COLO829 (cell line): ENCODE measurements at places on chromosomes 6 and 20.
A peak's percentile ranks its signal among the peaks of the same experiment; 100 is the strongest.

DNA sequence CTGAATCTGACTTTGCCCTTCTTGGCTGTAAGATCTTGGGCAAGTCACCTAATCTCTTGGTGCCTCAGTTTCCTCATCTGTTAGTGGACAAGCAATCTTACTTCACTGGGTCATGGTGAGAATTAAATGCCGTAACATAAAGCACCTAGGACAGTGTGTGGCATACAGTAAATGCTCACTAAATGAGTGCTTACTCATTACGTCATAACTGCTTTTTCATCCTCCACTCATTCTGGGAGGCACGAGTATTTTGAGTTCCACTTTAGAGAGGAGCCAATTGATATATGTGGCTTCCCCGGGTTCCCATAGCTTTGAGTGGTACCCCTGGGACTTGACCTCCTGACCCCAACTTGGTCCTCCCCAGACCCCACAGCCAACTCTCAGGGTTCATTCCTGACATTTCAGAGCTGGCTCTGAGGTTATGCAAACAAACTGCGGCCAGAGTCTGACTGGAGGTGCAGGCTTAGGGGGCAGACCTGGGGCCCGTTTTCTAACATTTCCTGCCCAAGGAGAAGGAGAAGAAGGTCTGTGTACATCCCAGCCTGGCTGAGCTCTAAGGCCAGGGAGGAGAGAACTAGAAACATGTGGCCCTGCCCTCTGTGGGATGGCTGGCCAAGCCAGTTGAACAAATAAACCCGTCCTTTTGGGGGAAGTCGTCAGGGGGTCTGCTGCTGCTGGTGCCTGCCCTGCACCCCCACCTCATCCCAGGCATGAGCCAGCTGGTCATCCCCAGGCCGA, 5.8 kb downstream of the ANGPT4 start:
- no peak for DNase-seq

DNA sequence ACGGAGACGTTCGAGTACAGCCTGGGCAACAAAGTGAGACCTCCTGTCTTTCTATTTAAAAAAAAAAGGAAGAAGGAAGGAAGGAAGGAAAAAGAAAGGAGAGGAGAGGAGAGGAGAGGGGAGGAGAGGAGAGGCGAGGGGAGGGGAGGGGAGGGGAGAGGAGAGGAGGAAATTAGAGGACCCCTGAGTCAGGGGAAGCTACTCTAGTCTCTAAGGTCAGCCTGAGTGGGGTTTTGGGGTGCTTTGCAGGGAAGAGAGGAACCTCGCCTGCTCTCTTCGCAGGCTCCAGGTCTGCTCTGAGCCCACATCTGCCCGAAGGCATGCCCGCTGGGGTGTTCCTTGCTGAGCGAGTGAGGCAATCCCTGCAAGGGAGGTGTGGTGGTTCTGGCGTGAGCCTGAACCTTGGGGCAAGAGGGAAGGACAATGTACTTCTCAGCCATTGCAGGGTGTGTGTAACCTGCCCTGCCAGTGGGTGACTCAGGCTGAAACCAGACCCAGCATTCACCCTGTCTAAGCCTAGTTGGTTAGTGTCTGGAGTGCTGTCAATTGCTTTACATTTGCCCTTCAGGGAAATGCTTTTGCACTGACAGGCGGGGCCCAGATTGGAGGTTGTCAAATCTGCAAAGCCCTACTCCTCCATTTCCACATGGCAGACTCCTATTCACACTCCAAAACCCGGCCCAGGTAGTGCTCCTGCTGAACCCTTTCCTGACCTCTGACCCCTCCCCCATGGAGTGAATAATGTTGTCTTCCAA, 15.3 kb upstream of the MMP9 start:
- peak; percentile 77 for DNase-seq

DNA sequence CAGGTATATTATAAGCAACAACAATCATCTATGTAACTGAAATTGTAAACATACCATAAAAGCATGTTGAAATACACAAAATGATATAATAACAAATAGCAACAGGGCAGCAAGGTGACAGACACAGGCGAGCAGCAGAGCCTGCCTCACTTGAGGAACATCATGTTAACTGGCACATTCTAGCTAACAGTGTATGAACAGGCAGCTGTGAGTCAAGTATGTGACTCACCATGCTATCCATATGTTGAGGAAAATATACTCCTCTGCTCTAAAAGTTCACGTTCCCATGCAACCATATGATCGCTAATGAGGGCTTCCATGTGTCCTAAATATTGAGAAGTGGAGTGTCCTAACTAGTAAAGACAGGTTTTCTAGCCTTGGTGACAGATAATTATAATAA, 18.4 kb downstream of the SERAC1 start:
- no peak for DNase-seq

DNA sequence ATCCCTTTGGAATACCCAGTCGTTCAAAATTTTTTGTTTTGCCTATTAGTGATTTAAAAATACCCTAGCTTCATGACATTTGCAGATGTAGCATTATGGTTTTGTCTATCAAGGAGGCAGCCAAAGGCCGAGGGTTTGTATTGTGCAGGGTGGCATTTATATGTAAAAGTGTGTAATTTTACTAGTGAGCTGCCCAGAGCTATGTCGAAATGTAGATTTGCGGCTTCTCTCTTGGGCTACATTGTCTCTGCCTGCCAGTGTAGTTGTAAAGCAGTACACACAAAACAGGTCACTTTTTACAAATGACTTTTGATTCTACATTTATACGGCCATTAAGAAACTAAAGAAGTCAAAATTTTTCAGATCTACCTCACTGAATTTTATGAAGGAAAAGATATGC, 87.7 kb downstream of the TSHZ2 start:
- DNase-seq, result no peak

GRCh38 chr20:35216541-35216940, 9.9 kb upstream of the MMP24 start:
- no peak for DNase-seq

DNA sequence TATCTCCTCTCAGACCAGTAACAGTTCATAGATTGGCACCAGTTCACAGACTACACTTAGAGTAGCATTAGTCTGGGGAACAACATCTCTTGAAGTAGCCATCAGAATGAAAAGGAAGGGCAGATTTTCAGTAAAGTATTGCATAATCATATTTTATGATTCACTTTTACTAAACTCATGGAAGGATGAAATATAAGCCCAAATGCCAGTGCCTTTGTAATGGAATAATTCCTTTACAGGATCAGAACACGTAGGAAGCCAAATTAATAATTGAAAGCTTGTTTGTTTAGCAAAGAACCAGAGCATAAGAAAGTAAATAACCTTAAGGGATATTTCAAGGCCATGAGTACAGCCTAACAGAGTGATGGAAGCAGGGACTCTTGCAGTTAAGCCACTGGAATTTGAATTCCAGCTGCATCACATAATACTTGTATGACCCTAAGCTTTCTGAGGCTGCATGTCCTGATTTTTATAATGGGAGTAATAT, 11.4 kb upstream of the LOC128125822 start:
- DNase-seq, result no peak

DNA sequence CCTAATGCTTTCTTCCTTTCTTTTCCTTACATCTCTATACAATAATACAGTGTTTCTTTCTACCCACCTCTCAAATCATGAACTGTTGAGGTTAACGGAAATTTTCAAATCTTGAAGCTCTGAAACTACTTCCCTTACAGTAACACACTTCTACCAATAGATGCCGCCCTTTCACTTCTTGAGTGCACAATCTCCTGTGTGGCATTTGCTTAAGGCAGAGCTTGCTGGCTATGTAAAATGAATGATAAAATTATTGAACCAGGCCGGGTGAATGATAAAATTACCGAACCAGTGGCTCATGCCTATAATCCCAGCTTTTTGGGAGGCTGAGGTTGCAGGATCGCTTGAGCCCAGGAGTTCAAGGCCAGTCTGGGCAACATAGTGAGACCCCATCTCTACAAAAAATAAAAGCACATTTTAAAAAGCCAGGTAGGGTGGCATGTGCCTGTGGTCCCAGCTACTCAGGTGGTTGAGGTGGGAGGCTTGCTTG, 56.8 kb downstream of the KCNS1 start:
- peak; percentile 79 for DNase-seq

DNA sequence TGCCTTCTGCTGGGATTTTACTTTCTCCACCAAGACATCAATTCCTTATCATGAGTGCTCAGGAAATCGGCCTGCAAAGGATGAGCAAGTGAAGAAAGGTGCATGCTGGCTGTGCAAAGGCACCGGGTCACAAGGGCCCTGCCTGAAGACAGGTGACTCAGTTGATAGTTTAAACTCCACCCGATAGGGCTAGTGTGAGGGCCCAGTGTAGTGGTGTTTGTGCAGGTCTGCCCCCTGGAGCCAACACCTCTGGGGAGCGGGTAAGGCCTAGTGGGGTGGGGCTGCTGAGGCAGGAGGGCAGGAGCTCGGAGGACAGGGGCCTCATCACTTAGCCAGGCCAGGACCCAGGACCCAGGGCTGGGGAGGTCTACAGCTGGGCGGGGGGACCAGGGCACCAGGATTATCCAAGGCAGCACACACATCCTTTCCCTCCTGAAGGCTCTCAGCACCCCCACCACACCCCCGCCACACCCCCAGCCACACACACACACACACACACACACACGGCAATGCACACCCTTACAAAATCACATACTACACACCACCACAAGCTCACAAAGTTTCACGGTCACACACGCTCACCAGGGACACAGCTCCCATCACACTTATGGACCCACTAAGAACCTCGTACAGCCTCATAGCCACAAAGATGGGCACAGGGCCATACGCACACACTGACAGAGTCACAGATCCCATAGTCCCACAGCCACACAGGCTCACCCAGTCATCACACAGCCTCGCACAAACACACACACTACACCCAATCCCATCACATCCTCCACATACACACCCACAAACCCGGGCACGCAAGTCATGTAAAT, 75.4 kb downstream of the GRM4 start:
- no peak for DNase-seq

DNA sequence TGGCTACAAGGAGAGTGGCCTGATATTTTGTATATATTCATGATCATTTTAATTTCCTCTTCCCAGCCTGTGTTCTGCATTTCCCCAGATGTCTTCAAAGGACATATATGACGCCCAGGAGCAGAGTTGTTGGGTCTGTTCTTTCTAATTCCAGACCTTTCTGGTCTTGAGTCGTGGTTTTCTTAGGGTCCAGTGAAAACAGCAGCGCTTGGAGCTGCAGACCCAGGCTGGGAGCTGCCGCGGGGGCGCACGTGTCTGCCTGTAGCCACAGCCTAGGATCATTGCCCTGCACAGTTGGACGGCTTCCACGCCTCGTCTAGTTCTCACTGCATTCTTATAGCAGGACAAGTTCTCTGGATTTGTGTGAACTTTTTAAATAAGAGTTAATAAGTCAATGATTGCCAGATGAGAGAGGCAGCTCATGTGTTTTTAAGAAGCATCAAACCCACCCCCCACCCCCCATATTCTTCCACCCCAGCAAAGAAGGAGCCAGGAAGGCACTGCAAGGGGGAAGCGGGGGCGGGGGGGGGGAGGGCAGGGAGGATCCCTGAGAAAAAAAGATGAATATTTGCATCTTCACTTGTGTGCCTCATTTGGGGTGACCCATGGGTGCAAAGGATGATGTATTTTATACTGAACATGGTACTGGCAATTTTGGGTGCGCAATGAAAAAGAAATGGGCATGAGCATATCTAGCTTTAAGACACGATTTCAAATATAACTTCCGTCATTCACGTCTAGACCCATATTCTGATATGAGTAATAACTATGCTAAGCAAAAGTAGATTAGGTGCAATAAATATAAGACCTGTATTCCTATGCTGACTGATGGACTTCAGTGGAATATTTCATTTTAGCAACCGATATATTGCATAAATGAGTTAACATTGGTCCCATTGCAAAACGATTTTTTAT, 160.0 kb downstream of the TBXT start:
- DNase-seq, result no peak

- DNase-seq, result no peak
These were observed 801 bp downstream of the FBXL4 start for GRCh38 chr6:98946879-98947410.

- DNase-seq, result no peak
These were observed 907.5 kb downstream of the C6orf118 start for GRCh38 chr6:164401871-164402270.

GRCh38 chr6:42226645-42227143, 9.0 kb upstream of the MRPS10 start:
- DNase-seq, result peak; percentile 30

GRCh38 chr6:46961711-46962110, 40.0 kb upstream of the ADGRF5 start:
- no peak for DNase-seq

DNA sequence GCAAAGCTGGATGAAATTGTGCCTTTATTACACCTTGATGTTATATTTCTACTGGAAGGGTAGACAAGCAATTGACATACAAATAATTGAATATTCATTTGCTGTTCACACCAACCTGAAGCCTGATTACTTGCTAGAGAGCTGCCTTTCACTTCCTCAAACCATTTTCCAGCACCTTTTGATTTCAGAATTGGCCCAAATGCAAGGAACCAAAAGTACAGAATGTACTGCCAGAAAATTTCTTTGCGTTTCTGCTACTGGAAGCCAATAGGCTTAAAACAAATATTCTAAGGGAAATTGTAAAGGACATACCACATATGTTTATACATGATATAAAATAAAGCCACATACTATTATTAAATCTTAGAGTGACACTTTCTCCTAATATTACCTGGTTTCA, 94.5 kb downstream of the RFPL4B start:
- no peak for DNase-seq

DNA sequence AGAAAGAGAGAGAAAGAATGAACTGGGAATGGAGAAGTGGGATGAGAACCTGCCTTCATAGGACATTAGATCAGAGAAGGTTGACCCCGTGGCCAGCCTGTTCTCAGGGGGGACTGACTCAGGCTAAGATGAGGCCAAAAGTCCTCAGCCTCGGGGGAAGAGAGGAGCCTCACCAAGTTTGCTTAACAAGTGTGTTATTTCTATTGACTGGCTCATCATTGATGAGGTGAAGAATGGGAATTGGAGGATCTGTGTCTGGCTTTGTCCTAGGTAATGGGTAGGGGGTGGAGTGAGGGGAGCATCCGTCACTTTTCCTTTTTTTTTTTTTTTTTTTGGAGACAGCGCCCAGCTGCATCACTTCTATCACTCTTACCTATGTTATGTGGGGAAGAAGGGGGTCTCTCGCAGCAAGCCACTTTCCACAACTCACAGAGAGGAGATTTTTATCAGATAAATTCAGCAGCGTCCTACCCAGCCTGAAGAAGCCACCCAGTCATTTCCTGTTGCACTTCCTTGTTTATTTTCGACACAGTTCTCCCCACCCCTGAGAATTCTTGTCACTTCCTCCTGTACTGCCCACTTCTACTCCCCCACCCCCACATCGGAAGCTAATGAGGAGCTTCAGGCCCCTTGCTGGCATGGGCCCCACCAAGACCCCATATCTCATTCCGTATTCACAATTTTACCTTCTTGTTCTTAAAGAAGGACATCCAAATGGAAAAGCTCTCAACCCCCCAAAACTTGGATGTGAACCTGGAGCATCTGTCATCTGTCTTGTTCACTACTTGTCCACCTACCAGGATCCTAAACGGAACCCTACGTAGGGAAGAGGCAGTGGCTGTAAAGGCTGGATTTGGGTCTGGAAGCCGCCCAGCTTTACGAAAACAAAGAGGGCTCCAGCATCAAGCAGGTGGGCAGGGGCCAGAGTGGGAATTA, 2.8 kb upstream of the RNASET2 start:
- no peak for DNase-seq
